Subcutaneous adipose tissue (tissue), 4 donors: ENCODE measurements at places on chromosomes 12 and 14. TPM values are rescaled to one million over a fixed set of nuclear protein-coding genes. Genes with fewer than 3 reads are reported as not detected.

The MFAP5 gene
- total RNA-seq = 554 TPM

The SELPLG gene
- total RNA-seq = 16.5 TPM

The PIP4K2C gene
- total RNA-seq = 11.4 TPM

The KRT82 gene
- not detected for total RNA-seq

The ITGA7 gene
- total RNA-seq = 518 TPM

The SOAT2 gene
- total RNA-seq = 0.38 TPM

The ATL1 gene
- total RNA-seq = 4.6 TPM

The HOXC4 gene
- 2.6 TPM for total RNA-seq

The COL2A1 gene
- total RNA-seq = not detected

The PMCH gene
- total RNA-seq = not detected

The DCTN2 gene
- 129 TPM for total RNA-seq

The RTL1 gene
- not detected for total RNA-seq

The IRAK3 gene
- total RNA-seq = 87.4 TPM

The DNAJC22 gene
- total RNA-seq = not detected

The TEX52 gene
- not detected for total RNA-seq

The CNIH1 gene
- 151 TPM for total RNA-seq

The LRFN5 gene
- total RNA-seq = 0.19 TPM

The P2RX2 gene
- total RNA-seq = not detected

The ANO2 gene
- total RNA-seq = 9.3 TPM

The FLVCR2 gene
- 21.8 TPM for total RNA-seq

The ACOT6 gene
- total RNA-seq = not detected

The KCNMB4 gene
- 0.65 TPM for total RNA-seq

The P3H3 gene
- 7.9 TPM for total RNA-seq

The GLS2 gene
- total RNA-seq = 1.8 TPM

The TESPA1 gene
- total RNA-seq = 2.1 TPM

The PROX2 gene
- not detected for total RNA-seq

The NR1H4 gene
- not detected for total RNA-seq

The TAS2R7 gene
- not detected for total RNA-seq
